Renal cortex interstitium (tissue), 15 donors: ENCODE measurements at places on chromosomes 1 and 21. TPM values are rescaled to one million over a fixed set of nuclear protein-coding genes. Genes with fewer than 3 reads are reported as not detected.

DNA sequence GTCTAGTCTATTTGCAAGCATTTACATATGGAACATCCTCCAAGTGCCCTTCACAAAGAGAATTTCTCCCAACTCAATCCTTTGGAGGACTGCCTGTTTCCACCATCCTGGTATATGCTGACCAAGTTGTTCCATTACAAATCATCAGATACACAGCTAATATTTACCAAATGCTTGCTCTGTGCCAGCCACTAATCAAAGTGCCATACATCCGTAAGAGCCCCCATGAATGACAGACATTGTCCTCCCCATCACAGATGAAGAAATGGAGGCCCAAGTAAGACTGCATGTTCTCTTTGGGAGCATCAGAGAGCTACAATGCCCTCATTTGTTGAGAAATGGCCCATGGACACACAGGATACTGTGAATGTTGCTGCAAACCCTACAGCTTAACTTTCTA is 130.0 kb upstream of the BACE2 start:
- no peak for DNase-seq

DNA sequence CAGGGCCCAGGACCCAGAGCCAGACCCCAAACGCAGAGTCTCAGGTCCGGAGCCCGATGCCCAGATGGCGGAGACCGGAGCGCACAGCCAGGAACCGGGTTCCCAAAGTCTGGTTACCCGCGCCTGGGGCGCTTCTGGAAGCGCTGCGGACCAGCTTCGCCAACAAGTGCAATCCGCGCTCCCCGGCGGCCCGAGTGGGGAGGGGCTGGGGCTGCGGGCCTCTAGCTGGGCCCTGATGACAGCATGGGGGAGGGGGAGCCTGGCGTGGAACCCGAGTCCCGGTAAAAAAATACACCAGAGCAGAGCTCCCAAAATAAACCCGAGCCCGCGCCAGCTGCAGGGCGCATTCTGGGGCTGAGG is 494 bp downstream of the NT5C1A start:
- no peak for DNase-seq

DNA sequence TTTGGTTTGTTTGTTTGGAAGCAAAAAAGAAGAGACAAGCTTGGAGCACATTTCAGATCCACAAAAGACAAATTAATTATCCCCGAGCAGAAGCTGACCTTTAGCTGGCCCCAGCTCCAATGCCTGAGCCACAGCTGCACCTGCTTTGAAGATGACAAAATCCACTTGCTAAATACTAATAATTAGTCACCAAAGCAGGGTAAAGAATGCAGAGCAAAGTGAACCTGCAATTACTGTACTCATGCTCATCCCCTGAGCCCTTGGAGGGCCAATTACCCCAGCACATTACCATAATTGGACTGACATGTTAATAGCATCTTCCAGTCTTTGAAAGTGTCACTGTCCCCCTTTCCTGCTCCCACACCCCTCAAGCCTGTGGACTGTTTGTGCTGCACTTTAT is 38.2 kb upstream of the KCND3 start:
- no peak for DNase-seq

DNA sequence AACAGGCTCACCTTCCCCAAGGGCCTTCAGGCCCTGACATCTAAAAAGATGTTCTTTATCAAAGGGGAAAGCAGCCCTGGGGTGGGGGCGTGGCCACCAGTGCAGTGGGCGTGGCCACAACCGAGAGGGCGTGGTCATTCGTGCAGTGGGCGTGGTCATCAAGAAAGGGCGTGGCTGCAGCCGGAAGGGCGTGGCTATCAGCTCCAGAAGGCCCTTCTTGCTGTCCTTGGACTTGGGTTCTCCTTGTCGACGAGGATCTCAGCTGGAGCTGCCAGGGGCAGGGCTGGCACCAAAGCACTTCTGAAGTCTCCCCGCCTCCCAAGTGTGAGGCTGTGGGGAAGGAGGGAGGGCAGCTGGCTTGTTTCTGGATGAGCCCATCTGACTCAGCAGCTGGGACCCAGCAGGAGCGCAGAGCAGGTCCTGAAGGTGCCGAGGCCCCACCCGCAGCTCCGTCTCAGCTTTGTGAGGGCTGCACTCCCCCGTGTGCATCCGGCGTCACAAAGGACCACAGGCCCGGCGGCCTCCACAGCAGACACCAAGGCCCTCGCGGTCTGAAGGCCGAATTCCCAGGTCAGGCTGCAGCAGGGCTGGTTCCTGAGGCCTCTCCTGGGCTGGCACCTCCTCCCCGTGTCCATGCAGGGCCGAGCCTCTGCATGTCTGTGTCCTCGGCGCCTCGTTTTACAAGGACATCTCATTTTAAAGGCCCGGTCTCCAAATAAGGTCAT is 12.8 kb downstream of the PDE9A start:
- no peak for DNase-seq

DNA sequence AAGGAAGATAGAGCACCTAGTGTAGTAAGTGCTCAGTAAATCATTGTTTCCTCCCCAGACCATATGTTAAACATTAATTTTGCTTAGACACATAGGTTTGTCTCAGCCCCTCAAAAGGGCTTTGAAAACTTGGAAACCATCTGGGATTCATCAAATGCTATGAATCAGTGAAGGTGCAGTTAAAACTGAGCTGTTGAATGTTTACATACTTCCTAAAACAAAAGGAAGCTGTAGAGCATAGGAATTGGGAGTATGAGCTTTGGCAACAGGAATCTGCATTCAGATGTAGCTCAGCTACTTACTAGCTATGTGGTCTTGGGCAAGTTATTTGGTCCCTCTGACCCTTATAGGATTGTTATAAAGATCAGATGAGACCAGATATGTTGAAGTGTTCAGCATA is 18.7 kb upstream of the PODN start:
- DNase-seq, result no peak

- DNase-seq, result no peak
Observed at GRCh38 chr1:219927956-219928790, at the start of gene SLC30A10. Gene SLC30A10, minus strand, starts transcription at chr1:219928557. Its CDS starts 117 bp downstream, at chr1:219928440.

- DNase-seq, result peak; percentile 11
Observed at GRCh38 chr1:248622570-248623001, 12.3 kb downstream of the OR2T11 start.

DNA sequence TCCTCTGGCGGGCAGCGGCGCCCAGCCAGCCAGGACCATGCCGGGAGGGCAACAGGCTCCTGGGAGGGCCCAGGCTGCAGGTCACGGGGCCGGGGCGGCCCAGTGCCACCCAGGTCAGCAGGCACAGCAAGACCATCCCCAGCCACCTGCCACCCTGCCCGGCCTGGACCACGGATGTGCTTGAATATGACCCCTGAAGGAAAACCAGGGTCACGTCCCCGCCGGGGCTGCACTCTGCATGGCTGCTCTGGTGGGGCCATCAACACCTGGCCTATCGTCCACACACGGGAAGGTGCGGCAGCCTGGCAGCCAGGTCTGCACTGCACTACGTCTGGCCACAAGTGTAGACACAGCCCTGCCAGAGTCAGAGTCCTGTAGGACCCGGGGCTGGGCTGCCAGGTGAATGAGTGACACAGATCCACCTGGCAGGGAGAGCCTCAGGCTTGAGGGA is 6.9 kb downstream of the WNT9A start:
- DNase-seq, result no peak

Gene ZBTB37
- 10.1 TPM for polyA plus RNA-seq

Gene IGSF9
- 18.1 TPM for polyA plus RNA-seq

Gene KISS1
- 0.92 TPM for polyA plus RNA-seq

Gene TCEANC2
- 7.7 TPM for polyA plus RNA-seq

Gene SGIP1
- polyA plus RNA-seq, result 20.3 TPM

Gene KLHDC9
- 17.6 TPM for polyA plus RNA-seq
